Cerebellar cortex (tissue), 1 donor: ENCODE measurements at places on chromosomes 11 and 22.
A peak's percentile ranks its signal among the peaks of the same experiment; 100 is the strongest.

GRCh38 chr11:111963931-111964340 is 26.8 kb downstream of the DIXDC1 start:
- no peak for DNase-seq

DNA sequence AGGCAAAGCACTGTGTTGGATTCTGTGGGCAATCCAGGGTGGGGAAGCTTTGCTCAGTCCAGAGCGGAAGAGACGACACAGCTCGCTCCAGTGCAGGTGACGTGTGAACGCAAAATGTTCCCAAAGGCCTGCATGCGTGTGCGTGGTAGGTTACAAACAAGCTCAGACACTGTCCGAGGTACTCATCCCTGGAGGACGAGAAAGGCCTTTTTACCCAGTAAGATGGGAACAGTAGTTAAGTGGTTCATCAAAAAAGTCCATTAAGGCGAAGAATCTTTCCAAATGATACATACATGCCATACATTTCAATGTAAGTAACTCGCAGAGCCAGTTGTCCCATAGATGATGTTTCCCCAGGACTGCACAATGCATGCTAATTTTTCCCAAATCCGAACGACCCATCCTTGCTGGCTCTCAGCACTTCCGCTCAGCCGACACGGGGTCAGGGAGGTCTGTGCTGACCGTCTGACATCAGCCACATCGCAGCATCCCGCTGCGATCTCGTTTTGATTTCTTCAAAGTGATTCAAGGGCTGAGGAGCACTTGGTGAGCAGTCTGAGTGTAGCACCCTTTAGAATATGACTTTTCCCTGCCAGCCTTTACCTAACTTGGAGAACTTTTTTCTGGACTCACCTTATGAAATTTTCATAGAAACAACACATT is 19.0 kb downstream of the B3GAT1 start:
- no peak for DNase-seq

DNA sequence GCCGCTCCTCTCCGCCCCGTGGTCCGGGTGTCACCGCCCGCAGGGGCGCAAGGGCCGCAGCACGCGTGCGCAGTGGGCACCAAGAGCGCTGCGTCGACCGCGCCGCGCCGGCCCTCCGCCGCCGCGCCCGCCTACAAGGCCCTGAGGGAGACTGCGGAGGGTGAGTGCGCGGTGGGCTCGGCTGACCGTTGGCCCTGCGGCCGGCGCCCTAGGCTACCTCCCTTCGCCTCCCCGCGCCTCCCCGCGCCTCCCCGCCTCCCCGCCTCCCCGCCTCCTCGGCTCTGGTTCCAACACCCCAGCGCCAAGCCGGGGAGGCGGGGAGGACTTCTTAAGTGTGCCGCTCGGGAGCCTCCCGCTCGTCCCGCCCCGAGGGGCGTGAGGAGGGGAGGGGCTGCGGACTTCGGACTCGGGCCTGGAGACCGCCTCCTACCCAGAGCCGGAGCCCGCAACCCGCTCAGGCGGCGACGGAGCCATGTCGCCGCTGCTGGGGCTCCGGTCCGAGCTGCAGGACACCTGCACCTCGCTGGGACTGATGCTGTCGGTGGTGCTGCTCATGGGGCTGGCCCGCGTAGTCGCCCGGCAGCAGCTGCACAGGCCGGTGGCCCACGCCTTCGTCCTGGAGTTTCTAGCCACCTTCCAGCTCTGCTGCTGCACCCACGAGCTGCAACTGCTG is at the start of gene AQP11:
Gene AQP11, plus strand, starts transcription at position 433 of the 673 bp plus-strand sequence. Its CDS starts 40 bp downstream, at position 473.
- DNase-seq: peak; percentile 81

DNA sequence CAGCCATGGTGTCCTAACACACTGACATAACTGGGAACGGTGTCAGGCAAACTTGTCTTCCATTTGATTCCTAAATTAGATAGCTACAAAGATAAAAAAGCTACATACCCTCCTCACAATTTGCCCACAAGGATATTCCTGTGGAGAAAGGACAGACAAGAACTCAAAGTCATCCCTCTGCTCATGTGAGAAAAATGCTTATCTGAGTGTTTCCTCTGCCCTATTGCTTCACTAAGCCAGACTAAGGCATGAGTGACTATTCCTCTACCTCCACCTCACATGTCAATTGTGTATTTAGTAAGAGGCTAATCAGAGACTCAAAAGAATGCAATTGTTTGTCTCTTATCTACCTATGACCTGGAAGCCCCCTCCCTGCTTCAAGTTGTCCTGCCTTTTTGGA is 247.7 kb downstream of the DDX10 start:
- DNase-seq: no peak

GRCh38 chr11:120824242-120824641 is 199.7 kb upstream of the TBCEL start:
- DNase-seq: no peak

GRCh38 chr11:61969391-61969758 is 1.9 kb upstream of the FTH1 start:
- DNase-seq: no peak

DNA sequence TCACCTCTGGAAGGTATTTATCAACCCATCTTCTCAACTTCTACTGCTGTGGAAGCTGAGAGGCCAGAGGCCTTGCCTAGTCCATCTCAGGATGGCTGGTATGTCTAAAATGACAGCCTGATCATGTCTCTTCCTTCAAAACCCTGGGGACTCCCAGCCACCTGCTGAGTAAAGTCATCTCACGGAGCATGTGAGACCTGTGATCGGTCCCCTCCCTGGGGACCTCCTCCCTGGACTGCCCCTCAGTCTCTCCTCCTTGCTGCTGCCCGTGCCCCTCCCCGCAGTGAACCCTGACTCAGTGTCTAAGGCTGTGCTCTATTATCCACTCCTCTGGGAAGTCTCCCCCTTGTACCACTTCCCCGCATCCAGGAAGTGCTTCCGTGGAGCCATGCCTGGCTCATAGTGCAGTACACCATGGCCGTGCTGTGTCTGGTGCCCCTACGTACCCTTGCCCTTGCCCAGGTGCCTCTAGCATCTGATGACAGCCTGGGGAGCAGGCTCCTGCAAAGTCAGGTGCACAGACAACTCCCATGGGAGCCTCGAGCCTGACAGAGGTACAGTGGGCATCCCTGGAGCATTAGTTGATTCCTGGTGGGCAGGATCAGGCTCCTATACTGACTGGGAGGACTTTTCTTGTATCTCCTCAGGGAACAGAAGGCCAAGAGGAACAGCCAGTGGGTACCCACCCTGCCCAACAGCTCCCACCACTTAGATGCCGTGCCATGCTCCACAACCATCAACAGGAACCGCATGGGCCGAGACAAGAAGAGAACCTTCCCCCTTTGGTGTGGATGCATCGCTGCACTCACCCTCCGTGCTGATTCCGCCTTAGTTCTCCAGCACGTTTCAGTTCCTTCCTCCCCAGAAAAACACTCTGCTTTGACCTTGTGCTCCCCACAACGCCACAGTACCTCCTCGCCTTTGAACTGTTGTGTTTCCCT is 13.8 kb downstream of the SMARCB1 start:
- DNase-seq: no peak

DNA sequence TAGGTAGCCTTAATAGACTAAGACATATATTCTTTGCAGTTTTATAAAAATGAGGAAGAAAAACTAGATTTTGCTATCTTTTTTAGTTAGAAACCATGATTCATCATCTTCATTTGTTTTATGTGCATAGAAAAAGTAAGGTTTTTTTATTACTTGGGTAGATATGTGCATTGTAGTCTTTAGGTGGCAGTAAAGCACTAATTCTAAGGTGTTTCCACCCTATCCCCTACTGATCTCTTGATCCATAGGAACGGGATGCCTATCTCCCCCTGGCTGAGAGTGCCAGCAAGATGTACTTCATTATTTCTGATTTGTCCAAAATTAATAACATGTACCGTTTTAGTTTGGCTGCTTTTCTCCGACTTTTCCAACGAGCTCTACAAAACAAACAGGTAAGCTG is 148.1 kb downstream of the DYNC2H1 start:
- peak; percentile 26 for DNase-seq
